Stimulated activated CD8-positive, alpha-beta memory T cell treated with anti-CD3 and anti-CD28 coated beads, Interleukin-7, amount 100 ng/mL, for 1 hour (primary cell): ENCODE measurements at places on chromosomes 5 and 9.

- no peak for DNase-seq
Measured at GRCh38 chr5:65730910-65731309, 8.9 kb downstream of the NLN start.

- DNase-seq: no peak
Measured at GRCh38 chr5:87354496-87354895, 58.2 kb downstream of the CCNH start.

DNA sequence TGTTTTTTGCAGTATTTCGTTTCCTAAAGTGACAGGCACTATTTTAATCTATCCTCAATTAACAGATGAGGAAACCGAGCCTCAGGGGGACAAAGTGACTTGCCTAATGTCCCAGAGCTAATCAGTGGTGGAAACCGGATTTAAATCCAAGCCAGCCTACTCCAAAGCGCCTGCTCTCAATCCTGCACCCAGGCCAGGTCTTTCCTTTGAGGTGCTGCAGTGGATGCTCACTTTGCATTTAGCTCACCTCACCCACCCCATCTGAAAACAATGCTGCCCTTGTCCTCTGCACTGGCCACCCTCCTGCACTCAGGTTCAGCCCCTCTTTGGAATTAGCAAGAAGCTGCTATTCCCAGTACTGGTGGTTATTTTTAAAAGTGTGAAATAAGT lies 16.0 kb downstream of the ANGPTL2 start:
- DNase-seq: no peak

DNA sequence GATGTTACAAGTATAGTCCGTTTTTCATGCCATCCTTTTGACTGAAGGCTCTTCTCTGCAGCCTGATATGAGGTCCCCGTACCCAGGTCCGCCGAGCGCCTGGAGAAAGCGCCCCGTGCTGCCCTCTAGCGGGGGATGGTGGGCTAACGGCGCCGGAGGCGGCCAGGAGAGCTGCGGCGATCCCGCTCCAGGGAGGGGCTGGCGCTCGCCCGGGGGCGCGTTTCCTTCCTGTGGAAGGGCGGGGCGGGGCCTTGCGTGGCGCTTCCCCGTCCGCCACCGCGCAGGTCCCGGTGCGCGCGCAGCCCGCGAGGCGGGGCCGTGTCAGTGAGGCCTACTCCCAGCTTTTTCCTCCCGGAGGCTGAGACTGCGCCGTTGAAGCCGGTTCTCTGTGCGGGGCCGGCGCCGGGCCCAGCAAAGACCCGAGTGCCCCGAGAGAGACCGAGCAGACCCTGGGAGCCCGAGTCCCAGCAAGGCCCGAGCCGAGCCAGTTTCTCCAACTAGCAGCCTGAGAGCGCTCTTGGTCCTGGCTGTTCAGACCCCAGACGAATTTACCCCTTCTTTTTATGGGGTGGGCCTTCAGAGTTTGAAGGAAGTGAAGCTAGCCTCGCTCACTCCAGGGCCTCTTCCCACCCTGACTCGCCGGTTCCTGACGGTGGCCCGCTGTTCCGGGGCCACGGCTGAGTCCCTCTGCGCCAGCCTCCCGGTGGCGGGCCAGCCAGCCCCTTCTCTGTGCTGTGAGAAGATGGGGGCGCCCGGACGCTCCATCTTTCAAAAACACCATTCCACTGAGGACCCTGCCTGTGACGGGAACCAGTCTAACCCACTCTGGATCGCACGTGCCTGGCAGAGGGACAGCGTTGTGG lies 9.7 kb upstream of the PHF2 start:
- peak; percentile 99 for DNase-seq

GRCh38 chr5:91219803-91220371 lies 163.2 kb downstream of the ARRDC3 start:
- DNase-seq: no peak

GRCh38 chr9:76321195-76321828 lies 72.9 kb downstream of the RFK start:
- no peak for DNase-seq

DNA sequence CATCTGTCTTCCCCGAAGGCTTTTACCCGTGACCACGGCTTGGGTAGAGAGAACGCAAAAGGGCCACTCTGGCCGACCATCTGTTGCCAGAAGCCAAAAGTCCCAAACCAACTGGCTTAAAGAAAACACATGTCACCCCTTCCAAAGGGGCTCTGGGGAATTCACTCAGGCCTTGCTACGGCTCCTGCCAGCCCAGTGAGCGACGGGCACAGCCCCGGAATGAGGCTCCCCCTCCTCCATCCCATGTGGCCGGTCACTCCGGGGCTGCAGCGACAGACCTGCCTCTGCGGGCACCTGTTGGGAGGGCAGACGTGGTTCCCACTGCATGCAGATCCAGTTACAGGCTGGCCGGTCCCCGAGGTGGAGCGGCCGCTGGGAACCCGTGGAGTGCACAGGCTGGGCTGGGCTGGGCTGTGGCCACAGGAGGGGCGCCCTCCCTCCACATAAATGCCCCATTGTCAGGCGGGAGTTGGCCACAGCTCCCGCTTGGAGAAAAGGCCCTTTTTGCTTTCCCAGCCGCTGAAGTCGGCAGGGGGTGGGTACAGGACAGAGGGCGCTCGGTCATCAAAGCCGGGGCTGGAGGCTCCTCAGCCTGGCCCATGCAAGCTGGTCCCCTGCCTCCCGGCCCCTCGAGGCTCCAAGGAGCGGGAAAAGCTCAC lies 19.9 kb downstream of the NOTCH1 start:
- no peak for DNase-seq

- no peak for DNase-seq
Measured at GRCh38 chr9:8835291-8835690, 1035.7 kb upstream of the DMAC1 start.

DNA sequence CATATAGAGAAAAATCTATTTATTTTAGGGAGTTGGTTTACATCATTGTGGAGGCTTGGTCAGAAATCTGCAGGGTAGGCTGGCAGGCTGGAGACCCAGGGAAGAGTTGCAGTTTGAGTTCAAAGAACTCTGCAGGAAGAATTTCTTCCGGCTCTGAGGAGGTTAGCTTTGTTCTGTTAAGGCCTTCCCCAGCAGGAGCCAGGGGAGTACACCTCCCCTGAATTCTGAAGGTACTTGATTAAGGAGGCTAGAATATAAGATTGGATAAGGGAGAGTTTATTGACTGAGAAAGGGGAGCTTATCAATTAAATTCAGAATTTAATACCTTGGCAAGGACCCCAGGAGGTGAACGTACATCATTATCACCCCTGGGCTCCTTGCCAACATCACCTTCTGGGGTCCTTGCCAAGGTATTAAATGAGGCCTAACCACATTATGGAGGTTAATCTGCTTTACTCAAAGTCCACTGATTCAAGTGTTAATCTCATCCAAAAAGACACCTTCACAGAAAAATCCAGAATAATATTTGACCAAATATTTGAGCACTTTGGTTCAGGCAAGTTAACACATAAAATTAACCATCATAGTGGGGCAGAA lies 351.7 kb downstream of the CWC27 start:
- DNase-seq: no peak

DNA sequence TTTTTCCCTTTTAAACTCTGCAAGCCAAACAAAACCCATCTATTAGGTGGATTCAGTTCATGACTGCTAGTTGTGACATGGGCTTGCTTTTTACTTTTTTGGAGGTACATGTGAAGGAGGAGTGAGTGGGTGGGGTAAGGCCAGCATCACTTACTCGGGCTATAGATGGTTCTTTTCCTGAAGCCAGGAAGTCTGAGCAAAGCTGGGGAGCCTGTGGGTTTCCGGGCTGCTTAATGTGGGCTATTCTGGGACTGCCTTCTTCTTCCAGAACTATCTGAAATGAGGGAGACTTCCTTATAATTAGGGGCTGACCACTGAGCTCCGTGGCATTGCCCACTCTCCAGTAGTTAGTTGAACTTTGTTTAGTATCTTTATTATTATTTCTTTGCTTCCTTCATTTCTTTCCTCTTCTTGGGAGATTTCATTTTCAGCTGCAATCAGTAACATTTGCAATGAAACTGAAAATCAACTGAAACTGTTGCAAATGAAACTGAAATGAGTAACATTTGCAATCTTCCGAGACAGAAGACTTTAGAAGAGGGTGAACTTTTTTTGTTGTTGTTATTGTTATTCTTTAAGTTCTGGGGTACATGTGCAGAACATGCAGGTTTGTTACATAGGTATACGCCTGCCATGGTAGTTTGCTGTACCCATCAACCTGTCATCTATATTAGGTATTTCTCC lies 204.9 kb downstream of the LRRC70 start:
- no peak for DNase-seq

GRCh38 chr9:88852794-88853193 lies 138.5 kb upstream of the S1PR3 start:
- no peak for DNase-seq

DNA sequence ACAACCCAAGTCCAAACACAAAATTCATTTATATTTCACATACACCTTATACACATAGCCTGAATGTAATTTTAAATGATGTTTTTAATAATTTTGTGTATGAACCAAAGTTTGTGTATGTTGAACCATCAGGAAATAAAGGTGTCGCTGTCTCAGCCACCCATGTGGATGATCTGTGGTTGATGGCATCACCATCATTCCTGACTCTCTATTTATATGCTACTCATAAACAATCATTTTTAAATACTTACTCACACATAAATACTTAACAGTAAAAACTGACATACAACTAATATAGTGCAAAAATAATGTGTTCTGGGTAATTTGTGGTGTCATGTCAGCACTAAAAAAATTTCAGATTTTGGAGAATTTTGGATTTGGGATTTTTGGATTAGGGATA lies 38.4 kb downstream of the SMC5 start:
- no peak for DNase-seq

GRCh38 chr9:71242081-71242480 lies 120.7 kb upstream of the TRPM3 start:
- DNase-seq: no peak
